RKO (cell line): ENCODE measurements at places on chromosomes 12 and 14.

DNA sequence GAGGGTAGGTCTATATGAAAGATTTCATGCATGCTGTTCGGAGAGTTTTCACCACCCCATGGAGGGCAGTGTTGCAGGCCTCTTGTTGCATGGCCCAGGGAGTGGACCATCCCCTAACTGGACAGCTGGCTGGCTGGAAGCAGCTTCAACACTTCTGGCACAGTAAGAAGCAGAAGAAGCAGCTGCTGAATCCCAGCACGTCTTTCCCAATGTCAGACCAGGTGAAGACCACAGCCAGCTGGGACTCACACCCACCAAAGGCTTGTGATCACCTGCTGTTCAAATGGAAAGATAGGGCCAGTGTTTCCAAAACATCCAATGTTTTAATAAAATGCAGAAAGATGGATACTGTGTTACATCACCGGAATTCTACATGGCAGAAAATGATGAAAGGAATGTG, 1423.6 kb downstream of the AACS start:
- no peak for DNase-seq

DNA sequence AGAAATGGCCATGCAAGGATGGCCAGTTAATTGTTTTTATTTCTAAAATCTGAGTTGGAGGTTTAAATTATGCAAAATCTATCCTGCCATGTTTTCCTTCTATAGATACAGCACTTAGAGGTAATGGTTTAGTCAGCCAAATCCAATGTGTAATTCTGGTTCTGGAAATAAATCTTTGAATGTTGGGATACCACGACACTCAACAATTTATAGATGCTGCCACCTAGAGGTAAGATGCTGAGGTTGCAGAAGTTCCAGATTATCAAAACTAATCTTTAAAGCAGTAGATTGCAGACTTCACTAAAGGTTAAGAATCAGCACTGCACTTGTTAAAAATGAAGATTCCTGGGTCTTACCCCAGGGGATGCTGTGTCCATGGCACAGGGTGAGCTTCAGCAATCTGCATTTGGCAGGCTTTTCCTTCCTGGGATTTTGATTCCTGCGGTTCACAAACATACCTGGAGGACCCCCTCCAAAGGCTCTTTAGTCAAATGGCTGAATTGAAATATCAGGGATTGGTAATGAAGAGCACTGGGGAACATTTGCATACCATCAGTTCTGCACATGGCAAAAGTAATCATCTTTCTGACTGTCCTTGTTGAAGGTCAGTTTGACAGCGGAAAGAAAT, 53.4 kb upstream of the ANO4 start:
- DNase-seq: peak; percentile 48

DNA sequence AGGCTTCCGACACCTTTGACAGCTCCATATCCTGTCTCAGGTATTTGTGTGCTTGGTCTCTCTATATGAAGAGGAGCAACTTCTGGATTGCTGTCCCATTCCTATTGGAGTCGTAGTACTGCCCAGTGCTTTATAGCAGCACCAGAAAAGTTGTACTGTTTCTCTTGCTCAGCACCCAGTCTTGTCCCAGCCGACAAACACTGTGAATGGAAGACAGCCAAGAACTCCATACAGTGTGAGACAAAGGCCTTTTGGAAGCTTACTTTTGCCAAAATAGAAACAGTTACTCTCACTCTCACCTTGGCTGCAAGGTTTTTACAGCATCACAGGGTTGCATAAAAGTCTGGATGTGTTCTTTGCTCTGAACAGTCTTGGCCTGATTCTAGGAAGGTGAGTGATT, 105.3 kb downstream of the TGFB3 start:
- DNase-seq: no peak

- no peak for DNase-seq
Measured at GRCh38 chr14:58298477-58299400, at the start of gene ARID4A. Gene ARID4A, plus strand, starts transcription at chr14:58298555. Its CDS starts 1,300 bp downstream, at chr14:58299855.

DNA sequence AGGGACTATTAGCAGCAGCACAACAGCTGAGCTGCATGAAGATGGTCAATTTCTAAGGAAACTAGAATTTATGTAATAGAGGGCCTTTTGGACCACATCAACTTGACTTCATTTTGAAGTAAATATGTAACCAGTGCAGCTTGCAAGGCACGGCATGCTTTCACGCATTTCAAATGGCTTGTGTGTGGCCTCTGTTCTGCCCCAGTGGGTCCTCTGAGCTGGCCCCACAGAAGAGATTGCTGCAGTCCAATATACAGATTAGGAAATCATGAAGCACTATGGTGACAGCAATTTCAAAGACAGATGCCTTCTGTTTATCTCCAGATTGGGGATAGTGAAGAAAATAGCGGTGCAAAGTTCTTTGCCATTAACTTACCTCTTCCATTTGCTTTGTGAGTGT, 101.4 kb downstream of the PDZRN4 start:
- no peak for DNase-seq

GRCh38 chr12:111773801-111774551, 7.2 kb downstream of the ALDH2 start:
- DNase-seq: no peak

DNA sequence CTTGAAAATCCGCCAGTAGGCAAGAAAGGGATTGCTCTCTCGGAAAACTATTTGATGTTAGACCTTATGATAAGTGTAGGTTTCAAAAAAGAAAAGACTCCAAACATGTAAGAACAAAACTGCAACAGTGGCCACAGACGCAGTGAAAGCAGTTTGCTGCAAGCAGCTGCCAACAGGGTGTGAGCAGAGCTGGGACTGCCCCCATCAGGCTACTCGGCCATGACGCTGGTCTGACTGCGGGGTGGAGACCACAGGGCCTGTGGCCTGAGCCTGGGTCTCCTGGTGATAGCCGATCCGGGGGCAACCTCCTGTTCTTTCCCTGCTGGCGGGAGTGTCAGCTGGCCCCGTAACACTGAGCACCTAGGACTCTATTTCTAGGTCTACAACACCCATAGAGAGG, 63.2 kb downstream of the AMN start:
- no peak for DNase-seq

DNA sequence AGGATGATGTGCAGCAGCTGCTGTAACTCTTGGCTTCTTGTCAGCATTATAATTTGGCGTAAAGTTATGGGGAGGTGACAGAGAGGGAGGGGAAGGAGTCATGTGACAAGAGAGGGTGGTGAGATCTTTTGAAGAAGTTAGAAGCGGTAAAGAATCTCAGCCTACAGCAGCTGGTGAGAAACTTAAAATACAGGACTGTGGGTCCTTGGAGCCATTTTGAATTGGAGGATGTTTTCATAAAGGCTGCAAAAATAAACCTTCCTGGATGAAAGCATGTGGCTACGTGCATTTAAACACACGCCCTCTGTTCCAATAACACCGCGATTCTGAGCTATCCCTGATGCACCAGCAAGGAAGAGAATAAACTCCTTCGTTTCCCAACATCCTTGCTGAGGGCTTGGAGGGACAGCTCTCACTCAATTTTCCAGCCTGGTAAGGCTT, 133.7 kb downstream of the TMEM30B start:
- DNase-seq: no peak

GRCh38 chr12:4483885-4484823, 38.5 kb upstream of the FGF6 start:
- DNase-seq: no peak

- DNase-seq: no peak
Measured at GRCh38 chr14:40053416-40053815, 621.2 kb upstream of the FBXO33 start.

- no peak for DNase-seq
Measured at GRCh38 chr12:78038541-78038940, 207.8 kb downstream of the NAV3 start.

DNA sequence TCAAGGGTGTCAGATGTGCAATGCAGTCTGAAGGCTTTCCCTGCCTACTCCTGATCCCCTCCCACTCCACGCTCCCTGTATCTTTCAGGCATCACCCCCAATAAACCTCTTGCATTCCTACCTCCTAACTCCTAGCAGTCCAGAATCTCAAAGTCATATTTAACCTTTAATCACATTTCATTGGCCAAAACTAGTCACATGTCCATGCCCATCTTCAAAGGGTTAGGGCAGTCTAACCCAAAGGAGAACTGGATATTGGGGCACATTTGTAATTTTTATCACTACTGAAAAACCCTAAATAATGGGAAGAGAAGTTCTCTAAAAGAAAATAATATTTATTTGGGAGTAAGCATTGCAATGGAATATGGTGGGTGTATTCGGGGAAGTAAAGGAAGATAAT, 5.4 kb upstream of the C12orf75 start:
- DNase-seq: no peak

- no peak for DNase-seq
Measured at GRCh38 chr12:54240129-54240528, 39.8 kb downstream of the CBX5 start.

DNA sequence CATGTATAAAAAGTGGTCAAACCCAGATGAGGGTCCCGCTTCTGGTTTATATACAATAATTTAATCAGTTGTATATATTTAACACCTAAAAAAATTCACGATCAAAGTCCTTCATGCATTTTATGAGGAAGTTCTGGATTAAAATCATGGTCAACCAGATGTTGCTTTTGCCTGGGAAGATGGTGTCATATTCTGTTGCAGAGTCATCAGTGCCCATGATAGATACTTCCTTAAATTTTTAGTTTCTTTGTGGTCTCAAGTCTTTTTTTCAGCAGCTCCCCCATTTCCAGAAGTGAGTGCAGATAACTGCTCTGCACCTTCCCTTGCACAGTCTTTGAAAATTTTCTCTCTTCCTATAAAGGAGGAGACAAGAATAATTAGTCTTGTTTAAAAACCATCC, 16.1 kb downstream of the ERP29 start:
- no peak for DNase-seq

DNA sequence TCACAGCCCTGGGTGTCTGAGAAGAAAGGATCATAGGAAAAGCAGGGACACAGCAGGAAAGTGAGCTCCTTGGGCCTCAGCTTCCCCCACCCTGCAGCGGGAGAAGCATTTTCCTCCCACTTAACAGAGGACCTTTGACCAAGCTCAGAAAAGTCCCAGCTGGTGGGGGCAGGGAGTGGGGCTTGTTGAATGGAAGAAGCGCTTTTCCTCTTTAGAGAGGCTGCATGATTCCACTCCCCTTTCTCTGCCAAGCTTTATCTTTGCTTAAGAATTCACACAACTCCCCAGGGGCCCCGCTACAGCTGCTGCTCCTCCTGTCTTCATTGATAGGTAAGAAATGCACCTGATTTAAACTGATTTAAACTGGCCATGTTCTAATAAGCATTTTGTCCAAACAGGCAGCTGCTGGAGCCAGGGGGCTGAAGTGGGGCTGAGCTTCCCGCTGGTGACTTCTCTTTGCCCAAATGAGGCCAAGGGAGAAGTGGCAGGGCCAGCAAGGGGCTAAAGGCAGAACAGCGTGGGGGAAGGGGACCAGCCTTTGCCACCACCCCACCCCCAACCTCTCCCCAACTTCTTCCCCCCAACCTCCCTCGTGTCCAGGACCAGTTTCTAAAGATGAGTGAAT, 1.7 kb upstream of the PAPLN start:
- DNase-seq: no peak

- no peak for DNase-seq
Measured at GRCh38 chr12:5036031-5036430, 7.6 kb upstream of the KCNA5 start.

GRCh38 chr12:120321382-120322202, 6.0 kb downstream of the PLA2G1B start:
- no peak for DNase-seq
